Stomach (tissue), 19 donors: ENCODE measurements at places on chromosomes 6 and 20.

DNA sequence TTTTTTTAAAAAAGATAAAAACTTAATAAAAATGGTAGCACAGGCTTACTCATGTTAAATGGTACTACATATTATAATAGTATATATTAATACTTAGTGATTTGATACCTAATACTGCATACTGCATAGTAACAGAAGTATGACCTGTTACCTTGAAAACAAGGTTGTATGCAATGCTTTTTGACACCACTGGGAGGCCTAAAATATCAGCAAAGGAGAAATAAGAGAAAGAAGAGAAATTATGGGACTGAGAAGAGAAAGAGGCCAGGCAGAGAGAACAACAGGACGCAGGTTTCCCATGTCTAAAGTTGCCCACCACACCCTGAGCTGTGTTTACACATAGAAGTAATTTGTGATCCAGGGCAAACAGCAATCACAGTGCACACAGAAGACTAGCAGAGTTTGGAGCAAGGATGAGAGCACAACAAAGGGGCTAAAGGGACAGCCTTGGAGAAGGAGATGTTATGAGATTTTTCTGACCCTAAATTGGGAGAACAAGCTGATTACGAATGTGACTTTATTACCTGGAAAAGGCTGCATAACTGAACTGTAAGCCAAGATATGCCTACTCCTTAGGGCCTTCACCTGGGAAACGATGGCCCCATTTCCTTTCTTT lies 73.2 kb downstream of the ROS1 start:
- DNase-seq, result no peak

DNA sequence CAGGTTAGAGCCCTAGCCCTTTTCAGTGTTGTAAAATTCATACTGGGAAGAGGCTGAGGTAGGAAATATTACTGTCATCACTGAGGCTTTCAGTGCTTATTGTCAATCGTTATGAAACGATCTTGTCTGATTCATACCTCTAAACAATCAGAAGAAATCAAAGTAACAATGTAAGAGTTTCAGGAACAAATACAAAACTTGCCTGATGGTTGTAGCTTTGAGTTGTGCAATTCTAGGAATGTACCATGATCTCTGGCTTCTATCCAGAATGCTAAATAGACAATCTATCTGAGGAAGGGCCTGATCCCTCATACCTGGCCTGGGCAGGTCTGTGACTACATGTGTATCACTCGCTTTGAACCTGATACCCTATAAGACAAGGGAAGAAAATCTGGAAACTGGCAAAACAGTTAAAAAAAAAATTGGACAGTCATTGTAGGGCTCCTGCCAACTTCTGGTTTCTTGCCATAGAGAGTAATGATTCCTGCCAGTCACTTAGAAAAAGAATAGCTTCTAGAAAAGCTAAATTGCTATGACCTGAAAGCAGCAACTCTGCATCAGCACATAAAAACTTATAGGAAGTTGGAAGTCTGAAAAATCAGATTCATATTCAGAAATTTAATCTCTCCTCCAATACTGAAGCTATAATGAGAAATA lies 234.7 kb downstream of the BTBD9 start:
- DNase-seq, result no peak

DNA sequence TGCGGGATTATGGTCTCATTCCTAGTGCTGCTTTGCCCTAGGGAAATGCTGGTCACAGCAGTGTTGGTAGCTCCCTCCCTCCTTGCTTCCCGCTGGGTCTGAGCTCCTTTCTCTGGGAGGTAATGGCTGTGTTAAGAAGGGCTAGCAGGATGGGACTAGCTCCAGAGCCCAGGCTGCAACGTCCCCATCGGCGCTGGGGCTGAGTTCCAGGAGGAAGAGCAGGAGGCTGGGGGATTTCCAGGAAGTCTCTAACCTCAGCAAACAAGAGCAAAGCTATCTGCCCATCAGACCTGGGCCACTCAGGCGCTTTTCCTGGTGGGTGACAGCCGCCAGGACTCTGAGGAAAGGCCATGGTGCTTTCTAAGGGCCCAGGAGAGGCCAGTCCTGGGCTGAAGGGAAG lies 174.2 kb downstream of the DLL1 start:
- DNase-seq, result peak; percentile 23

DNA sequence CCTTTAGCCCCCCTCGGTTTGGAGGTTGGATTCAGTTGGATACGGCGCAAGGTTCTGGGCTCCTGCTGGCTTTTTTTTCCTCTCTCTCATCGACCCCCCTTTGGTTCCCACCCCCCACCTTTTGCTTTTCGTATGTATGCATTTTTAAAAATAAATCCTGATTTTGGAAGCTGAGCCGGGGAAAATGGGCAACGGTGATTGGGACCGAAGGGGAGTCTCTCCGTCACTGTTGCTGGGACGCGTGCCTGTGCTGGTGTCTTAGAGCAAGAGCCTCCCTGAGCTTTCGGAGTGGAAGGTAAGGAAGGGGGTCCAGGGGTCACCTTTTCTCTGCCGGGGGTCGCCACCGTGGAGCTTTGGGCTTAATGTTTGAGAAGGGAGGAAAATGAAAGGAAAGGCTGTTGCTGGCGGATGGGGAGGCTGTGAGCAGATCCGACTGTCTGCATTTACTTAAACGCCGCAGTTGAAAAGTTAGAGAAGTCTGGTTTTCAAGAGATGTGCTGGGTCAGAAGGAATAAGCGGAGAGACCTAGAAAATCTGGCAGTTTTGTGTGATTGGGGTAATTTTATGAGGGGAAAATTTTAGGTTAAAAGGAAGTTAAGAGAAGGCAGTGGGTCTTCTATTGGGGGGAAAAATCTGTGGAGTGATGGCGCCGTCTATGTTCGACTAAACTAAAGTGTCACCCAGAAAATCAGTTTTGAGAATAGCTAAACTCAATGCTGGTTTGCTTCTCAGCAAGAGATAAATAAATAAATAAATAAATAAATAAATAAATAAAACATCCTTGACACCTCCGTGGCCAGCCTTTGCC lies 828 bp downstream of the ADGRB3 start:
- peak; percentile 63 for DNase-seq

- no peak for DNase-seq
Observed at GRCh38 chr6:159104931-159105330, 60.1 kb upstream of the TAGAP start.

- DNase-seq, result no peak
Observed at GRCh38 chr20:1920826-1921225, 25.6 kb downstream of the SIRPA start.

- no peak for DNase-seq
Observed at GRCh38 chr6:139313229-139313628, 21.4 kb upstream of the TXLNB start.

DNA sequence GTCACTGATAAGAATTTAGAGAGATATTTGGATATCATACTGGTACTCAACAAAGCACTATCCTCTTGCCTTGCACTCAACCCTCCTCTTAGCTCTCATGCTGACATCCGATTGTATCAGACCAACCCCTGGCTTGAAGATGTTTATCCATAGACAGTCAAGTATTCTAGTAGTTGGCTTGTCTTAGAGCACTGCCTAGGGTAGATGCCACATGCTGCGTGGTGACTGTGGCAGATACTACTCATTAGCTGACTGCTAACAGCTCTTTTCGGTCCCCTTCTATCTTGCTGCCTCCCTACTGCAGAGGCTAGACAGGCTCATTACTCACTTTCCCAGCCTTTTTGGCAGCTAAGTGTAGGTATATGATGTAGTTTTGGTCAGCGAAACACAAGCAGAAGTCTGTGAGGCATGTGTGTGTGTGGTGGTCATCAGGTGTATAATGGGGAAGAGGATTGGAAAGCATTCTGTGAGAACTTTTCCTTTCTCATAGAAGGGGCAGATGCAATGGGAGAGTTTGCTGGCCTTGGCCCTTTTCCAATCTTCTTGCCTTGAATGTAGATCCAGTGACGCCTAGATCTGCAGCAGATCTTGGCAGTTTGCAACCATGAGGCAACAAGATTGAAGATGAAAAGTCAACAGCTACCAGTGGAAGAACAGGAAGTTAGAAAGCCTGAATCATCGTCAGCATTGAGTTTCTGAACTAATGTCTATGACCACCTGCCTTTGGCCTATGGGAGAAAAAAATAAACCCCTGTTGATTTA lies 4.4 kb upstream of the IFNGR1 start:
- peak; percentile 64 for DNase-seq
